Right hindlimb (tissue), 1 donor: ENCODE measurements at places on chromosomes 11 and 22.

DNA sequence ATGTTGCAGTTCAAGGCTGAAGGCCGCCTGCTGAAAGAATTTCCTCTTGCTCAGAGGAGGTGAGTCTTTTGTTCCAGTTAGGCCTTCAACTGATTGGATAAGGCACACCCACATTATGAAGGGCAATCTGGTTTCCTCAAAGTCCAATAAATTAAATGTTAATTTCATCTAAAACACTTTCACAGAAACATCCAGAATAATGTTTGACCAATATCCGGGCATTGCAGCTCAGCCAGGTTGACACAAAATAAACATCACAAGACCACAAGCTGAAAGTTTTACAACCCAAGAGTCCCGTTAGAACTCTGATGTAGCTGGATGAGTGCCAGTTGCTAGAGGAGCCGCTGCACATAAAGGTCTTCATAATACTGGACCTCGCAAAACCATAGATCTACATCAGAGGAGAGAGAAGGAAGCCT, 64.9 kb upstream of the EED start:
- no peak for DNase-seq

- no peak for DNase-seq
Observed at GRCh38 chr22:50483106-50483505, 1.8 kb downstream of the ADM2 start.

DNA sequence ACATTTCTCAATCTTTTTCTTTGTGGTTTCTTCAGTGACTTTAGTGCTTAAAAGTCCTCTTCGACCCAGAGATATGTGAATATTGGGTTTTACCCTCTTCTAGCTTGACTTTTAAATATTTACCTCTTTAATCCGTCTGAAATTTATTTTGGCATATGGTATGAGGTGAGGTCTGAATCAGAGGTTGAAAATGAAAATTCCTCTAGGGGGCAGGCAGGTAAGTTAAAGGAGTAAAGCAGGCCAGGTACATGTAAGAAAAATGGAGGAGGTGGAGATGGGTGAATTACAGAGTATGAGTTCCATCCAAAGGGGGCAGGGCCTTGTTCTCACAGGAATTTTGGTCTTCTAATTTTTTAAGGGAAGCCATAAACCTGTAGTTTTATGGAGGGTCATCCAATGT, 263.8 kb upstream of the NARS2 start:
- DNase-seq = no peak

DNA sequence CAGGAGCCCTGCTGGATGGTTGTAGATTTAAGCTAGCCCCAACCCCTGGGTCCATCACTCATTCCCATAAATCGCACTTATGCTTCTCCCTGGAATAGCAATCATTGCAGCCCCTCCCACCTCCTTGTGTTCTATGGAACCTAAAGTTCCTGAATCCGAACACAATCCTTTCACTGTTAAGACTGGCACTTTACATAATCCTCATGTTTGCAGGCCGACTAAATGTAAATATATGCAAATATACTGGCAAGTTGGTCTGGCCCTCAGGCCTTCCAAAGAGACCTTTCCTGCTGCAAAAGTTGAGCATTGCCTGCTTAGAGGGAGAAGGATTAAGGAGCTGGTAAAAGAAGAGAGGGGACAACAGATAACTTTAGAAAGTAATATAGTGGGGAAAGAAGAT, 892.9 kb downstream of the OPCML start:
- no peak for DNase-seq

DNA sequence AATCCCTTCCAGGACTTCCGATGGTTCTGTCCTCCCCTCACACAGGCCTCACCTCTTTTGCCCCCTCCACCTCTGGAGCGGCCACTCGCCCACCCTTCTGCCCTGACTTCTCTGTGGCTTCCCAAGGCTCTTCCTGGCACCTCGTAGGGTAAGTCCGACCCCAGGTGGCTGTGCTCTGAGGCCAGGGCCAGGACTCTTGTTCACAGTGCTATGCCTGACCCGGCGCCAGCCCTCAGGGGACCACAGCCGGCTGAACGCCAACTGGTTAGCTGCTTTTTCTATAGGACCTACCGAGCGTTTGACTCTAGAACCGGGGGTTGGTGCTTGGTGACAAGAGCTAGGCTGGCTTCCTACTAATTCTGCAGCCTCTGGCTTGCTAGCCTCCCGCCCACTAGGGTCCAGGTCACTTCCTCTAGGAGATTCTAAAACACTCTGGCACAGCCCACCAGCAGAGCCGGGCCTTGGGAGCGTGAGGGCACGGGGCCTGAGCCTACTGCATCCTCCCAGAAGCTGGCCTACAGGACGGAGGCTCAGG, 28.4 kb upstream of the KCNQ1OT1 start:
- DNase-seq = no peak

DNA sequence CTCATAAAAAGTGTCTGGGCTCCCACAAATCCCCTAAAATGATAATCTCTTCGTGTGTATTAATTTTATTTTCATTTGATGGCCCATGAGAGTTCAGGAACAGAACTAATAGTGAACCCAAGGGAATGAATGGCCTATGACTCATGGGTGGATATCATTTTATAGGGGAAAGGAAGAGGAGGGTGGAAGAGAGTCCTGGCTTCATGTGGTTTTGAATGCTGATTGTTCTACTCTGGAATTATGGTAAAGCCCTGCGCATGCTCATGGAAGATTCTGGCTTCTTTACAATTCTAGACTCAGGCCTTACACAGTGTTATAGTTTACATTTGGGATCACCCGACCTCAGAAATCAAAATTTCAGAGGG, 35.2 kb downstream of the MAML2 start:
- peak; percentile 30 for DNase-seq

GRCh38 chr22:28952857-28953256, 69.5 kb downstream of the ZNRF3 start:
- DNase-seq = no peak

DNA sequence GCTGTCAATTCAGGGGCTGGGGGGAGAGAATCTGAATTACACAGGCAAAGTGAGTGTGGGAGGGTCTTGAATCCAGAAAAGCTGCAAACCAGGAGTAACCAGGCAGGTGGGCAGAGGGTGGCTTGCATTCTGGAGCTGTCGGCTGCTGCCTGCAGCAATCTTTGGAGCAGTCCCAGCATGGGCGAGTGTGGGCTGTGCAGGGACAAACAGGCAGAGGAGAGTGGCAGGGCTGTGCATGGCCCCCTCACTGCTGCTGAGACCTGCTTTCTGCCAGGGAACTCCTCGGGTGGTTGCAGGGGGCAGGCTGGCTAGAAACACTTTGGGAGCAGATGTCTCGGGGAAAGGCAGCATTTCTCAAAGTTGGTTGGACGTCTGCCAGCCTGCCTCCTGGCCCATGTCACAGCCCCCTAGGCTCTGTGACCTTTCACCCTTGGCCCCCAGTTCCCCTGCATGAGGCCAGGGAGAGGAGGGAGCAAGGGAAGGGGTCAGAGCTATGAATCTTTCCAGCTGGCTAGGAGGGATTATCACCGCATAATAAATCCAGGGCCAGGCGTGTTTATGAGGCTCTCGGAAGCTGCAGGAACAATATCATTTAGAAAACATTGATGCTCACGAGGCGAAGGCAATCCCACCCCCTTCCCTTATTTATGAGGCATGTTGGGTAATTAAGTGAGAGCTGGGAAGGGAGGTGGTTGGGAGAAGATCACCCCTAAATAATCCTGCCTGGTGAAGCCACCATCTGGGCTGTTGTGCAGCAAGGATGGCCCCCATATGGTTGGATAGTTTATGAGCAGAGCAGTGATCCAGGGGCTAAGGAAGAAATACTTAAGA, 212.3 kb upstream of the NCAM1 start:
- DNase-seq = no peak

- DNase-seq = peak; percentile 35
Observed at GRCh38 chr11:30017445-30017895, 640 bp upstream of the KCNA4 start.
